Stimulated activated CD4-positive, alpha-beta T cell treated with anti-CD3 and anti-CD28 coated beads, Interleukin-4, amount 100 ng/mL, for 48 hours (primary cell): ENCODE measurements at places on chromosomes 5 and 9.

GRCh38 chr9:126880947-126881332 is 20.5 kb downstream of the ZBTB34 start:
- DNase-seq: no peak

GRCh38 chr9:70823284-70823683 is 298.1 kb downstream of the TRPM3 start:
- no peak for DNase-seq

DNA sequence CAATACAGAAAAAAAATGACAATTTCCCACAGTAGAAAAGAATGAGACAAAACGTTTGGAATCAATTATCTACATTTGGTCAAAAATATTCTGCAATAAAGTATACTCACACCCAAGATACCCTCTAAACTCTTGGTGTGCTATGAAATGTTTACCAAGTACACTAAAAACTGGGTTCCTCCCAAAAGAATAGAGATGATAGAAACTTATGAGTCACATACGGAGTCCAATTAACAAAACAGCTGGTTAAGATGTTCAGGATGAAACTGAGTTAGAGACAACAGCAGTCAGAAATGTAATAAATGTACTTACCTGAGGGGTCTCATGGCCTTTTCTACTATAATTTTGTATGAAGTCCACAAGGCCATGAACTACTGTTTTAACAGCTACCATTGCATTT is 25.7 kb downstream of the RC3H2 start:
- no peak for DNase-seq

GRCh38 chr9:130531670-130532069 is 47.7 kb upstream of the FUBP3 start:
- DNase-seq: no peak

- DNase-seq: no peak
Measured at GRCh38 chr5:93088592-93089389, 492.2 kb downstream of the NR2F1-AS1 start.

GRCh38 chr5:159411115-159411514 is 80.8 kb upstream of the IL12B start:
- no peak for DNase-seq

GRCh38 chr5:121975294-121975693 is 13.5 kb downstream of the SRFBP1 start:
- DNase-seq: no peak

GRCh38 chr5:10599862-10600284 is 36.0 kb downstream of the ANKRD33B start:
- no peak for DNase-seq

GRCh38 chr5:150672884-150673275 is 11.8 kb downstream of the MYOZ3 start:
- DNase-seq: no peak

GRCh38 chr9:88995200-88995577 is 3.9 kb downstream of the S1PR3 start:
- DNase-seq: no peak

DNA sequence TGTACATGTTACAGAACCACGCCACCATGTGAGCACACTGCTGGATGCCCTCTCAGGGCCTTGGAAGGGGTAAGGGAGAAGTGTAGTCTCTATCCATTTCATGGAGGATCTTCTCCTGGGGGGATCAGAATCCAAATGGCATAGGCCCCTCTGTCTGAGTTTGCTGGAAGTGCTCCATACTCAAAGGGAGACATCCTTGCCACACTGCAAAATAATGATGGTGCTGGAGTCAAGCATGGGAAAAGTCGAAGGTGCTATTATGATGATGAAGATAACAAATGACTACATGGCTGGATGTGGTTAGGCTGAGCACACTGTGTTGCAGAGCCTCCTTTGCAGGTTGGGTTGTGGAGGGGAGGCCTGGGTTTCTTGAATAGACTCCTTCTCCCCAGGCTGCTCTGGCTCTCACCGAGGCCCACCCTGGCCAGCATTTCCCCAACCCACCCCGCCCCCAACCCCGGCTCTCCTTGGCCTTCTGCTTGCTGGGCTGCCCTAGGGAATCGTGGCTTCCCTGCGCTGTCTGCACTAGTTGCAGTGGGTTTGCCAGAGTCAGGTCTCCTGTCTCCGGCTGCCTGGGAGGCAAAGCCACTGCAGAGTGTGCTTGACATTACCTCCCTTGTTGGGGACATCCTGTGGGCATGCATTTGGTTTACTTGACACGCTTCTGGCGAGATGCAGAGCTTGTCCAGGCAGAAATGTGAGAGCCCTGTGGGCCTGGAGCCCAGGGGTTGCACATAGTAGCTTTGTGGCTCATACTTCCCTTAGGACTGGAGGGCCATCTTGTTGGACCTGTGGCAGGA is 3.0 kb downstream of the MVB12B start:
- no peak for DNase-seq

GRCh38 chr5:169125571-169125970 is 175.4 kb downstream of the SLIT3 start:
- no peak for DNase-seq

DNA sequence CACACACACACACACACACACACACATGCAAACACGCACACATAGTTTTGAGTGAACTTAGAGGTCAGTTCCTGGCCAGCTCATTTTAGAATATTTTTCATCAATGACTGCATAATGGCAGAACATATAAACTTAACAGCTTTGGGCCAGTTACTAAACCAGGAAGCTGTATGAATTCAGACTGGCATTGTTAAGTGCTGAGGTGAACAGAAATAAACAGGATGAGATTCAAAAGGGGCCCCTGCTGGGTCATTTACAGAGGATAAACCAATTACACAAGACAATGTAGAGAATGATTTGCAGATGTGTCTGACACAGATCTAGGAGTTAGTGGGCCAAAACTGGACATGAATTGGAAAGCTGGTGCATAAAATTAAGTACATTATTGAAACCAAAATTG is 44.6 kb downstream of the MARCHF11 start:
- no peak for DNase-seq

DNA sequence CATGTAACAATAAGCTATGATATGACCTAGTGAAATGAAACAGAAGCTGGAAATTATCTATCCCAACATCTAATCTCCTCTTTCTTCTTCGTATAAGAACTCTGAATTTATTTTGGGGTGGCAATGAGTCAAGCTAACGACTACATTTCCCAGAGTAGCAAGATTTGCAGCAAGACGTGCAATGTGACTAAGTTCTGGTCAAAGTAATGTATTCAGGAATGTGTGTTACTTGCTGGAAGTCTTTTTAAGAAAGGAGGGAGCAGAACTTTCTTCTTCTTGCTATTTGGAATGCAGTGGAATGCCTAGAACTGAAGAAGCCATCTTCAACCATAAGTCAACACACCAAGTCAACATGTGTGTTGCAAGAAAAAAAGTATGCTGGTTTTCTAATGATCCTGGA is 406.6 kb upstream of the MEF2C start:
- DNase-seq: no peak

- DNase-seq: no peak
Measured at GRCh38 chr5:27240791-27241190, 202.4 kb upstream of the CDH9 start.

DNA sequence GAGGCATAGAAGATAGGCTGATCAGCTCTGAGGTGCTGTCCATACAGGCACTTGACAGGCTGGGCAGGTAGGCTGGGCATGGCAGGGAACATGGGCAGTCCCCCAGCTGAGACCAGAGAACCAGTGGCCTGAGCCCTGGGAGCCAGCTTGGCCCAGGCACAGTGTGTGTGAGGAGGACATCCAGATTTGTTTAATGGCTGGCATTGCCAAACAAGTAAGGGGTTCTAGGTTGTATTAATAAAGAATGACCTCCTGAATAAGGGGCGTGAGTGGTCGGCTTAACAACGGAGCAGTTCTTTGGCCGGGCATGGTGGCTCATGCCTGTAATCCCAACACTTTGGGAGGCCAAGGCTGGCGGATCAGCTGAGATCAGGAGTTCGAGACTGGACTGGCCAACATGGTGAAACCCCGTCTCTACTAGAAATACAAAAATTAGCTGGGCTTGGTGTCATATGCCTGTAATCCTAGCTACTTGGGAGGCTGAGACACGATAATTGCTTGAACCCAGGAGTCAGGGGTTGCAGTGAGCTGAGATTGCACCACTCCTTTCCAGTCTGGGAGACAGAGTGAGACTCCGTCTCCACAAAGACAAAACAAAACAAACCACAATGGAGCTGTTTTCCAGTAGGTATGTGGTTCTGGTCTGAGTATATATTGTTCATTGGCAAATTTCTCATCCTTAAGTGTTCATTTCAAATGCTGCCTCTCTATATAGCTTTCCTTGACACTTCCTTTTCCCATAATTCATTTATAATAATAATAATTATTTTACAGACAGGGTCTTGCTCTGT is 56.2 kb downstream of the ANGPTL2 start:
- no peak for DNase-seq

DNA sequence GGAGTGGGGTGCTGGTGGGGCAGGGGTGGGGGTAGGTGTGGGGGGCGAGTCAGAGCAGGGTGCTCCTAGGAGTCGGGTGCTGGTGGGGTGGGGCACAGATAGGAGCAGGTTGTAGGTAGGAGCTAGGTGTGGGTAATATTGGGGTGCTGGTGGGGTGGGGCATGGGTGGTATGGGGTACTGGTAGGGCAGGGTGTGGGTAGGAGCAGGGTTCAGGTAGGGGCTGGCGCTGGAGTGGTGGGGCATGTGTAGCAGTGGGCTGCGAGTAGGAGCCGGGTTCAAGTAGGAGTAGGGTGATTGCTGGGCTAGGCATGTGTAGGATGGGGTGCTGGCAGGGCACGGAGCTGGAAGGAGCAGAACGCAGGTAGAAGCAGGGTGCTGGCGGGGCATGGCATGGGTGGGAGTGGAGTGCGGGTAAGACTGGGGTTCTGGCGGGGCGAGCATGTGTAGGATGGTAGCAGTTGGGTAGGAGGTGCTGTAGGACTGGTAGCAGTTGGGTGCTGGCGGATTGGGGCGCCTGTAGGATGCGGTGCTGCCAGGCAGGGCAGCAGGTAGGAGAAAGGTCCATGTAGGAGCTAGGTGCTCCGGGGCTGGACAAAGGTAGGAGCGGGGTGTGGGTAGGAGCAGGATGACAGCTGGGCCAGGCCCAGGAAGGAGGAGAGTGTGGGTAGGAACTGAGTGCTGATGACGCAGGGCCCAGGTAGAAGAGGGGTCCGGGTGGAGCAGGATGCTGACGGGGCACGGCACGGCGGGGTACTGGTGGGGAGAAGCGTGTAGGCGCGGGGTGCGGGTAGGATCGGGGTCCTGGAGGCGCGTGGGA is 105.5 kb upstream of the SIMC1 start:
- DNase-seq: no peak

DNA sequence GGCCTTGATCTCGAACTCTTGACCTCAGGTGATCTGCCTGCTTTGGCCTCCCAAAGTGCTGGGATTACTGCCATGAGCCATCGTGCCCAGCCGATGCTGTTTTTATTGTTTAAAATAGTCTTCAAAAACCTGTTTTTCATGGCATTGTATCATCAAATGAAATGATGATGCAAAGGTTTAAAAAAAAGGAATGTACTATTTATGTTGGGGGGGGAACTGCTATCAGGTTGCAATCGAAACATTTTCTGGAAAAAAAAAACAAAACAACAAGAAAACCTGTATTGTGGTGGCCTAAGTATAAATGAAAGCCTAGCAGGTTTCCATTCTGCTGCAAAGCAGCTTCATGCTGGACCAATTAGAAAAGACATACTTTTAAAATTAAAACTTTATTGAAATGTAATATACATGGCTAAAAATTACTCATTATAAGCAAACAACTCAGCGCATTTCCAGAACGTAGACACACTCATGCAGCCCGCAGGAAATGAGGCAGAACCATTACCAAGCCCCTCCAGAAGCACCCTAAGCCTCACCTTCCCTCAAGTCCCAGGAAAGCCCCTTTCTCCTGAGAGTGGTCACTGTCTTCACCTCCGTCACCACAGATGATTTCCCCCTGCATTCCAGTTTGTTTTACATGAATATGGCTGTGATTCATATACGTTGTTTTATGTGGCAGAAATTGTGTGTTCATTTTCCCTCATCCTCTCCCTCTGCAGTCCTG is 19.0 kb downstream of the GPR107 start:
- DNase-seq: no peak

GRCh38 chr5:97142521-97143254 is at the start of gene LIX1:
TSS of gene LIX1 (minus strand) at chr5:97142611. CDS start at chr5:97142576, 35 bp downstream.
- no peak for DNase-seq

- no peak for DNase-seq
Measured at GRCh38 chr9:111805830-111806241, 11.1 kb upstream of the SHOC1 start.

DNA sequence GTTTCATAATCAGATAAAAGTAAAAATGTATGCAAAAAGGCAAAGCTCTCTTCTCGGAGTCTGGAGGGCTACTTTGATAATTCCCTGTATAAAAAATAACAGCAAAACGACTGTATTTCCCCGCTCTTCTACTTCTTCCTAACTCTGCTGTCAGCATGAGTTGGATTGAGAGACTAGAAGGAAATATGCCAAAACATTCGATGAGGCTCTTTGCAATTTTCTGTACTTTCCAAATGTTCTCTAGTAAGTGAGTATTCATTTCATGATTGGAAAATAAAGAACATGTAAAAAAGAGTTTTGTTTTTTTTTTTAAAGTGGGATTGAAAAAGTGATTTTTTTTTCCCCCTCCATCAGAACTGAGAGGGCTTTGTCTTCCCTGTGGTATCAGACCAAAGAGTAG is 677.5 kb downstream of the ACTL7B start:
- DNase-seq: no peak

GRCh38 chr5:148511810-148512347 is 128.1 kb downstream of the FBXO38 start:
- no peak for DNase-seq

- no peak for DNase-seq
Measured at GRCh38 chr5:69007163-69007562, 86.7 kb upstream of the SLC30A5 start.

GRCh38 chr5:40383749-40384651 is 295.7 kb upstream of the PTGER4 start:
- no peak for DNase-seq

- no peak for DNase-seq
Measured at GRCh38 chr5:113278976-113279375, 155.8 kb downstream of the TSSK1B start.

GRCh38 chr9:99357575-99357974 is 135.5 kb downstream of the SEC61B start:
- no peak for DNase-seq

DNA sequence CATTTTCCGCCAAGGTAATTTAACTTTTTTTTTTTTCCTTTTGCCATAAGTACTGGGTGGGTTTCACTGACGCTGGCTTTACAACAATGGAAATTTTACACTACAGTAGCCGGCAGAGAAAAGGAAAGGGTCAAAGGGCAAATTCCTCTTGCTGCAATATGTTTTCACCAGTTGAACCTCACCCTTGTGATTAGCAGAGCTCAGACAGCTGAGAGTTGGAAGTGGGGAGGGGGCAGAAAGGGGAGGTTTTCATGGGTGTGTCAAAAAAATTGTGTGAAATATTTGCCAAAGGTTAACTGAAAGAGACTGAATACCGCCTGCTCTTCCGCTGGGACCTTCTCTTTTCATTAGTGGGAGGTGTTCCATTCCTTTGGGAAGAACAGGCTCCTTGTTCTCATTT is 296.9 kb downstream of the ADAMTS6 start:
- DNase-seq: no peak

DNA sequence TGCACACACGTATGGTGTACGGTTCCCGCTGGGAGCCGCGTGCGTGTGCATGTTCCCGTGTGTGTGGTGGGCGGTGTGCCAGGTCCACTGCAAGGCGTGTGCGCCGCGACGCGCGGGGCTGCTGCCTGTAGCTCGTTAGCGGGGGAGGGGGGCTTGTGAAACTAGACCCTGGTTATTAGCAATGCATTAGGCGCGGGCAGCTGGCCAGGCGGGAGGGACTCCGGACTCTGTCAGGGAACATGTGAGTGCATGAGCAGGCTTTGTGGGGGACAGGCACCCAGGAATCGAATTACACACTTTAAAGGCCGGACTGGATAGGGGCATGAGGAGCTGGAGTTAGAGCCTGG is 32.2 kb upstream of the ENHO start:
- no peak for DNase-seq
